ENCODE measurements at places on chromosomes 6 and 20.
A peak's percentile ranks its signal among the peaks of the same experiment; 100 is the strongest.

GRCh38 chr6:71879016-71879415 lies 7.3 kb upstream of the RIMS1 start:
- no peak for DNase-seq

- DNase-seq: peak; percentile 46
Measured at GRCh38 chr6:127366282-127367022, 23.0 kb upstream of the ECHDC1 start.

DNA sequence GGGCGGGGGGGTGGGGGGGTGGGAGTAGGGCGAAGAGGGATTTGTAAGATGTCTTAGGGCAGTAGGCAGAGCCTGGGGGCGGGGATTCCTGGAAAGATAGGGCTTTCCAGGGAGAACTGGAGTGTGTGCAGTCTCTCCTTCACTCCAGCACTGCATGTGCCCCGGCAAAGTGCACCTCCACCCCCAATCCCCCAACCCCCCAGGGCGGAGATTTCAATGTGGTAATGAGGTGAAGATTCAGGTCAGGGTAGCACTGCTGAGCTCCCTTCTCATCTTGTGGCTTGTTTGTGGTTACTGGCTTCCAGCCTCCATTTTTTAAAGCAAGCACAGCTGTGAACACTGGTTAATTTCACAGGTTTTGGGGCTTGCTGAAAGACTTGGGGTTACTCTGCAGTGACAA lies 5.9 kb downstream of the TMEM239 start:
- no peak for DNase-seq

DNA sequence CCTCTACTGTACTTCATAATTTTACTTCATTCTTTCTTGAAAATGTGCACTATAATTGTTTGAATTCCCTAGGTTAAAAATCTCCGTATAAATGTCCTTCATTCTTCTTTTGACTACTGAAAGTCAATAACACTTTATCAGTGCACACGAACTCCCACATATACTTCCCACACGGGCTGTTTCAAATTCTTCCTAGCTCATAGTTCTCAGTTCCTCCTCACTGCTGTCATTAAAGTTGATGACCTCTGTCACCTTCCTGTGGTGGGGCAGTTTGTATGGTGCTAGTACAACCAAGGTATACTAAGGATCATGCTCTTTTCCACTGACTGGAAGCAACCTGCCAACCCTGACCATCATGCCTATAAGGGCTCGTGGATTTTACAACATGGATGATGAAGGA lies 40.0 kb upstream of the CD2AP start:
- no peak for DNase-seq

- DNase-seq: no peak
Measured at GRCh38 chr6:85810558-85810957, 167.9 kb upstream of the SYNCRIP start.

- no peak for DNase-seq
Measured at GRCh38 chr20:63574829-63575743, 1.0 kb upstream of the HELZ2 start.

GRCh38 chr6:4059115-4059777 lies 19.7 kb downstream of the FAM217A start:
- peak; percentile 1 for DNase-seq

GRCh38 chr20:13105039-13105438 lies 96.3 kb downstream of the SPTLC3 start:
- DNase-seq: no peak

DNA sequence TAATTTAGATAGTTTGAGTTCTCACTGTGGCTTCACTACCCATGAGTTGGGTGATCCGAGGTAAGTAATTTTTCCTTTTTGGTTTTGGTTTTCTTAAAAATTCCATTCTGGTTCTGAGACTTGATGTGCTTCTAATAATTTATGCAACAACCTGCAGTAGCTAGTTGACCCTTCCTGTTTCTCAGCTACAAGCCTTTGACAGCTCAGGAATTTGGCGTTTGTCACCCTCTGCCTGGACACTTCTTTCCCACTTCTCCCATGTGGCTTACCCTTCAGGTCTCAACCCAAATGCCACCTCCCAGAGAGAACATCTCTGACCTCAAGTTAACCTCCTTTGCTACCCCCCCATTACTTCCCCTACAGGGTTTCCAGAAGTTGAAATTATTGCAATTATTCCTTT lies 49.7 kb upstream of the TSHZ2 start:
- DNase-seq: no peak

GRCh38 chr6:12150812-12151432 lies 138.8 kb downstream of the HIVEP1 start:
- DNase-seq: peak; percentile 56

DNA sequence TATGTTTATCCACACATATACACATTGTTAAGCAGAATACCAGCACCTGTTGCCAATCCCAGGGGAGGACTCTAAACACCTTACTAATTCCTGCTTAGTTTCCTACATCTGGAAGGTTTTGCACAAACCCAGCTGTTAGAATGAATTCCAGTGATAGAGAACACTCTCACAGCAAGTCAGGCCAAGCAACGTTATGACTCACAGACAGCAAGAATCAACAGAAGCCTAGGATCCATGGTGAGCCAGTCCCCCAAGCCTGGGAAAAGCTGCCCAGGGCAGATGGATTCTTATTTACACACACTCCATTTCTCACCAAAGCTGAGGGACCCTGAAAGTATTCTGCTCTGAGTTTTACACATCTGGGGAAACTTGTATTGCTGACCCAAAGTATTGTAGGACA lies 291.7 kb downstream of the SLC35F1 start:
- DNase-seq: no peak
